ENCODE measurements at places on chromosomes 6 and 20. TPM values are rescaled to one million over a fixed set of nuclear protein-coding genes. Genes with fewer than 3 reads are reported as not detected.

The WFDC10B gene
- total RNA-seq: not detected

The ELOVL4 gene
- total RNA-seq: 0.33 TPM

The GTF2H4 gene
- 33.3 TPM for total RNA-seq

The SNRNP48 gene
- 22.8 TPM for total RNA-seq

The RAD21L1 gene
- not detected for total RNA-seq

The OR12D2 gene
- total RNA-seq: not detected

The TMEM242 gene
- 10.3 TPM for total RNA-seq

The CRISP2 gene
- total RNA-seq: not detected

The SPO11 gene
- not detected for total RNA-seq

The JAG1 gene
- total RNA-seq: 0.41 TPM

The SLC17A2 gene
- 0.14 TPM for total RNA-seq

The BMP6 gene
- total RNA-seq: 0.32 TPM

The MICA gene
- total RNA-seq: 10.4 TPM

The SRMS gene
- total RNA-seq: not detected

The C6orf15 gene
- not detected for total RNA-seq

The SMIM13 gene
- 7.1 TPM for total RNA-seq

GRCh38 chr6:85995339-85996033 is 352.8 kb upstream of the SYNCRIP start:
- no peaks in the 10 kb centered on the region for H3K4me1 ChIP-seq
- no peak overlapping the region for H3K27ac ChIP-seq

GRCh38 chr6:63644668-63645326 is 9.2 kb downstream of the PHF3 start:
- no peak for DNase-seq
- peaks cover 4% of the 10 kb centered on the region for H3K36me3 ChIP-seq
- H3K27ac ChIP-seq: no peak overlapping the region
- no peak overlapping the region for H3K4me3 ChIP-seq
- H3K4me1 ChIP-seq: peaks cover 61% of the 10 kb centered on the region

DNA sequence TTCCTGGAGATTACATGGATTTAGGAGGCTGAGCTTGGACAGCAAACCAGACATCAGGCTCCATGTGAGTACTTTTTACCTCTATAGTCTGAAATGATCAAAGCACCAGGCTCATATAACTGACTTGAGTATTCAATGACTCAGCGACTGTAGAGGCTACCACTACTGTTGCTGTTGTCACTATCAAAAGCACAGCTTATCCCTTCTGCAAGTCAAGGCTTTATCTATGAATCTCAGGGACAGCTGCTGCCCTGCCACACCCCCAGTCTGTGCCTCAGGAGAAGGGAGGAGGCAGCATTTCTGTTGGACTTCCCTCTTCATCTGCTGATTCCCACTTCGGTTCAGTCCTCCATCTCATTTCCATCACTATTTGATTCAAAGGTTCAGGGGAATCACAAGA is 80.5 kb upstream of the CNR1 start:
- peaks cover 10% of the 10 kb centered on the region for H3K27me3 ChIP-seq
- no peak overlapping the region for H3K27ac ChIP-seq
- no peaks in the 10 kb centered on the region for H3K4me1 ChIP-seq
- DNase-seq: no peak
- no peaks in the 10 kb centered on the region for H3K36me3 ChIP-seq

- no peaks in the 10 kb centered on the region for H3K4me1 ChIP-seq
- DNase-seq: no peak
- H3K27me3 ChIP-seq: no peaks in the 10 kb centered on the region
- no peaks in the 10 kb centered on the region for H3K36me3 ChIP-seq
These were observed 443.1 kb upstream of the FLRT3 start for GRCh38 chr20:14780508-14780907.

DNA sequence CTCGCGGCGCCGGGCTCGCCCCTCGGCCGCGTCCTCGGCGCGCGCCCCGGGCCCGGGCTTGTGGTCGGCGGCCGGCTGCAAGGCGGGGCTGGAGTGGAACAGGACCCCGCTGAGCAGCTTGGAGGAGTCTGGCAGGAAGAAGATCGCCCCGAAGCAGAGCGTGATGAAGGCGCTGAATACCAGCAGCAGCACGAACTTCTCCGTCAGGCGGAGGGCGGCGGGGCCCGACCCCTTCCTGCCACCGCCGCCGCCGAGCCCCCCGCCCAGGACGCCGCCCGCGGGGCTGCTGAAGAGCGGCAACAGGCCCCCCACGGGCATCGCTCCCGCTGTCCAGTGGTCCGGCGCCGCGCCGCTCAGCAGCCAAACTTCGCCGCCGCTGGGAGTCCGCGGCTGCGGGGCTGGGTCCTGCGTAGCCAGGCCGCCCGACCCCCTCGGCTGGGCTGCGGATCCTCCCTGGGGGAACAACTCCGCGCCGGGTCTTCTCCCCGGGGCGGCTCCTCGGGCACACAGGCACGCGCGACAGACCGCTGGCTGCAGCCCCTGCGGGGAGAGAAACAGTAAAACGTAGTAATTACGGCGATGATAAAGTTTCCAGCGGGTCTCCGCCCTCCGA is 707 bp downstream of the MAN1A1 start:
- H3K36me3 ChIP-seq: peaks cover 11% of the 10 kb centered on the region
- peaks cover 40% of the 10 kb centered on the region for H3K4me1 ChIP-seq
- H3K4me3 ChIP-seq: peak overlapping the region; percentile 84

- H3K27me3 ChIP-seq: peaks cover 4% of the 10 kb centered on the region
- H3K27ac ChIP-seq: no peak overlapping the region
- H3K4me3 ChIP-seq: no peak overlapping the region
- peaks cover 20% of the 10 kb centered on the region for H3K4me1 ChIP-seq
These were observed 159.1 kb downstream of the ZDHHC14 start for GRCh38 chr6:157539900-157540752.

DNA sequence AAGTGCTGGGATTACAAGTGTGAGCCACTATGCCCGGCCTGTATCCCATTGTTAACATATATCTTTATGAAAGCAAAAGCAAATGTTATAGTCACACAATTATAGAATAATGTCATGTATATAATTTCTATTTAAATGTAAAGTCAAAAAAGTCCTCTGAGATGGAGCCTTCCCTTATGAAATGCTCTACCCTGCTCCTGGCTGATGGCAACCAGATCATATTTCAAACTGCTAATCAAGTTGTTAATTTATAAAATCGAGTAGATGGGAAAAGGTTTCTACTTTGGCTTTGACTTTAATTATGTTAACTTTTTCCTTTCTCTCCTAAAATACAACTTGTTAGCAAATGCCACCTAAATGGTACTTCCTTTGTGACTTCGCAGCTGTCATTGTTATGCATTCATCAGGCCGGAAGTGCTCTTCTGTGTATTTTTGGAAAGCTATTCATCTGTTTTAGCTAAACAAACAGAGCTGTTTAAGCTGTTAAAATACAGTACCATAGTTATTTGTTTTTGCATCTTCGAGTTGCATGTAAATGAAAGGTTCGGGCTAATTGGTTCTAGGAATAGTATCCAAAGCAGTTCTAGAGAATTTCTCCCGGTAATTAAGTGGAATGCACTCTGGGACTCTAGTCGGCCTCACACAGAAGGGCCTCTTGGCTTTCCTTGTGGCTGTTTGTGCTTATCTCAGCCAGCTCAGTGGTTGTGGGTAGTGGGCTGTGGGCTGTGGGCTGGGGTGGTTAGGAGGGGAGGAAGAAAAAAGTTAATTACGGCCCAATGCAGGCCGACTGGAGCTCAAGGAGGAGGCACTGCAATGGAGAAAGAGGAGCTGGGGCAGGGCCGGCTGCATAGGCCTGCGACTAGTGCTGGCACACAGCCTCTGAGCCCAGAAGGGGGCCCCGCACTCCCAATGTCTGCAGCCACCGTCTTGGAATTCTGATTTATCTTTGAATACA is 34.8 kb downstream of the SLC35D3 start:
- peaks cover 2% of the 10 kb centered on the region for H3K27me3 ChIP-seq
- no peak overlapping the region for H3K4me3 ChIP-seq
- no peak for DNase-seq
- H3K27ac ChIP-seq: no peak overlapping the region

DNA sequence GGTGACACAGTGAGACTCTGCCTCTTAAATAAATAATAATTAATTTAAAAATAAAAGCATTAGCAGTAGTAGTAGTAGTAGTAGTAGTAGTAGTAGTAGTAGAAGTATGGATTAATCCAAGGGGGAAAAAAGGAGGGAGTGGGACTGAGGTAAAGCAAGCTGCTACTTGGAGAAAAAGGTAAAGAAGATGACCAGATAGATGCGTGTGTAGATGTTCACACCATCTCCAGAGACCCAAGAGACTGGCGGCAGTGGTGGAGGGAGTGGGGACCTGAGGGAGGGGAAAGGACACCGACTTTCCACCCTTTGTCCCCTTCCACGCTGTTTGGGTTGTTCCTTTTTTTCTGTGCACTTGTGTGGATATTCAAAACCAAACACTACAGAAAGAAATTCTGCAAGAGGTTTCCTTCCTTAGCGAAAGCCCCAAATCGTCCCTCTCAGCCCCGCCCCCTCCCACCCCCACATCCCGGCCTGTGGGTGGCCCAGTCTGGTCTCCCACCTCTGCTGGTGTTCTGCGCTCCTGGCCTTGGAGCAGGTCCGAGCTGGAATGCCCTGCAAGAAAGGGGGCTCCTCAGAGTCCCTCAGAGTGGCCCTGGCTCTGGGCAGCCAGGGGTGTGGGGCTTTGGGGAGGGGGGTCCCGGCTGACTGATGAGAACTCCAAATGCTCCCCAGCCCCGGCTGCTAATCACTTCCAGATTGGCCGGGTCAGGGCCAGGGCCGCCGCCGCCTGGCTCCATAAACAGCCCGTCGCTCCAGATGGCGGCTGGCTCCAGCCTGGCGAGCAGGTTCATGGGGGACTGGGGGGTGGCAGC is 60.2 kb downstream of the UBE2V1 start:
- H3K4me1 ChIP-seq: peaks cover 6% of the 10 kb centered on the region
- H3K27me3 ChIP-seq: peaks cover 17% of the 10 kb centered on the region
- no peak overlapping the region for H3K27ac ChIP-seq
- no peak for DNase-seq
- H3K36me3 ChIP-seq: no peaks in the 10 kb centered on the region

- H3K36me3 ChIP-seq: no peaks in the 10 kb centered on the region
- no peak overlapping the region for H3K27ac ChIP-seq
- no peak for DNase-seq
- H3K4me3 ChIP-seq: no peak overlapping the region
These were observed 46.1 kb upstream of the JAG1 start for GRCh38 chr20:10719740-10720385.

- H3K36me3 ChIP-seq: peaks cover 13% of the 10 kb centered on the region
- H3K27me3 ChIP-seq: no peaks in the 10 kb centered on the region
- H3K4me3 ChIP-seq: peak overlapping the region; percentile 83
- peak; percentile 27 for DNase-seq
These were observed 1.0 kb downstream of the MRPS26 start for GRCh38 chr20:3046677-3047462.

DNA sequence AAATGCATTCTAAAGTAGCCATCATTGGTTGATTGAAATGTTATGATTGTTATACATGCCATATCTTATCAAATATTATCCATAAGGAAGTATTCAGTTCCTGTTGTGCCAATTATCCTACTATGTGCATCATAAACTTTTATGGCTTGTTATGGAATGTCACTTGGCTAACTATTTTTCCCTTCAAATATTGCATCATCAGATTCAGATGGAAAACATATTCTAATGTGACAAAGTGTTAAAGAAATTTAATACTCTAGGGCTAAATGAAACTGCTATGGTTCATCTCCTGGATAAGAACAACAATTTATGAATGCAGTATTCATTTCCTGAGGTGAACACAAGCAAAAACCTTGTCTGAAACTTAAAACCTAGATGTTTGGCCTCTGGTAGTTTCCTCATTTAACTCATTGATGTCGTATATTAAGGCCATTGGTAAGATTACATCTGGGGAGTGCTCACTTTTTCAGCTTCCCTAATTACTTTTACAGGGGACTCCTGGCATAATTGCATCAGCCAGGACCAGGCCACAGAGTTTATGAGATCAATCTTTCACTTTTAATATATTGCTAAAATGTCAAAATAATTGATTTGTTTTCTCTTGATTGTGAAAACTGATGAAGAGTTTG is 134.9 kb upstream of the CEP162 start:
- H3K4me3 ChIP-seq: no peak overlapping the region
- H3K36me3 ChIP-seq: no peaks in the 10 kb centered on the region
- H3K4me1 ChIP-seq: no peaks in the 10 kb centered on the region

DNA sequence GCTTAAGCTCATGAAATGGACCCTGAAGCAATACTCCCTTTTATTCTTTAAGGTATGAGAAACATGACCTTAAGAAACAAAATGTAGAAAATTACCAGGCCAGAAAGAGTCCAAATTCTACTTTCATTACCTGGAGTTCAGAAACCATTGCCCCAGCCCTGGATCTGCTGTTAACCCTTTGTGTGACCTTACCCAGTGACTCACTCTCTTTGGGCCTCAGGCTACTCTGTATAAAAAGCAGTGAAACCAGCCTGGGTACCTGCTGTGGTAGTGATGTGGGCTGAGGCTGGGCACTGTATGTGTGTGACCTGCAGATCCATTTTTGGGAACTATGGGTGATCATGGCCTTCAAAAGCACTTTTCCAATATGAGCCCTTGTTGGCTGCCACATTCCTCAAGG is 47.2 kb downstream of the SLC9A8 start:
- H3K27me3 ChIP-seq: no peaks in the 10 kb centered on the region
- H3K4me1 ChIP-seq: peaks cover 2% of the 10 kb centered on the region
- H3K36me3 ChIP-seq: peaks cover 20% of the 10 kb centered on the region
- no peak overlapping the region for H3K27ac ChIP-seq
- no peak overlapping the region for H3K4me3 ChIP-seq

- H3K4me1 ChIP-seq: no peaks in the 10 kb centered on the region
- DNase-seq: no peak
- H3K36me3 ChIP-seq: peaks cover under 1% of the 10 kb centered on the region
- no peaks in the 10 kb centered on the region for H3K27me3 ChIP-seq
These were observed 44.2 kb upstream of the RIPPLY2 start for GRCh38 chr6:83808926-83809325.

GRCh38 chr6:39876826-39877225 is 57.4 kb downstream of the MOCS1 start:
- no peak overlapping the region for H3K27ac ChIP-seq
- no peaks in the 10 kb centered on the region for H3K27me3 ChIP-seq
- H3K4me1 ChIP-seq: no peaks in the 10 kb centered on the region
- H3K36me3 ChIP-seq: no peaks in the 10 kb centered on the region
- H3K4me3 ChIP-seq: no peak overlapping the region

DNA sequence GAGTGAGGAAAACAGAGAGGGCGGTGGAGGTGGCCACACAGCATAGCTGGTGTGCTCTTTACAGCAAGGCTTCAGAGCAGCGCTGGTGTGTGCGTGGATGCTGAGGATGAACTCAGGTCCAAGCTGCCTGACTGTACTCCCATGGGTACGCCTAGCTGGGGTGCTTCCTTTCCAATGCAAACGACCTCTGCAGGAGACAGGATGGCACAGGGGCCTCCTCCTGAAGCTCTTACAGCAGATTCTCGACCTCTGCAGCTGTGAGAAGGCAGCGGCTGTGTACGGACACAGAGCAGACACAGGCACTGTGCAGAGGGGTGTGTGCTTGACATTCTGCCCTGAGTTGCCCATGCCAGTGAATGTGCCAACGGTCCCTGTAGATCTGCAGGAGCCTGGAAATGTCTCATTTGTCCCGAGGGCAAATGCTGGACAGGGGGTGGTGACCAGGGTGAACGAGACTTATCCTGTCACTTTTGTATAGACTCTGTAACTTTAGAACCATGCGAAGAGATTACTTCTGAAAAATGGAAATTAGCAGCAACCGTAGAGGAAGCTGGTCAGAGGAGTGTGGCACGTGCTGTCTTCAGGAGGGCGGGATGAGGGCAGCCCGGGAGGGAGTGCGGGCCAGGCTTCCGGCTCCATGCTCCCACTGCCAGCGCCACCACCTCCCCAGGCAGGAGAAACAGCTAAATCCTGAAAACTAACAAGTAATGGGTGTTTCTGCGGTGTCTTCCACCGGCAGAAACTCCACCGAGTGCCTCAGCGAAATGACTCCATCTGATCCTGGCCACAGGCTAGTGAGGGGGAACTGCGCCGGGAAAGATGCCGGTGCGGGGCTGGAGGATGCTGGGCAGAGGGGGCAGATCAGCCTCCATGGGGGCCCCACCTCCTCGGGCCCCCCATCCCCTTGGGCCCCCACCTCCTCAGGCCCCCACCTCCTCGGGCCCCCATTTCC is 120.9 kb upstream of the RPS6KA2 start:
- no peaks in the 10 kb centered on the region for H3K36me3 ChIP-seq
- DNase-seq: no peak
- H3K4me3 ChIP-seq: no peak overlapping the region
- no peak overlapping the region for H3K27ac ChIP-seq

Data from activated naive CD4-positive, alpha-beta T cell treated with anti-CD3 and anti-CD28 coated beads for 36 hours (primary cell).